ENCODE measurements at places on chromosomes 5 and 9.

- DNase-seq: no peak
Observed at GRCh38 chr5:99314721-99315120, 385.9 kb upstream of the CHD1 start.

- DNase-seq: no peak
Observed at GRCh38 chr5:29796013-29796412, 1397.5 kb upstream of the CDH6 start.

DNA sequence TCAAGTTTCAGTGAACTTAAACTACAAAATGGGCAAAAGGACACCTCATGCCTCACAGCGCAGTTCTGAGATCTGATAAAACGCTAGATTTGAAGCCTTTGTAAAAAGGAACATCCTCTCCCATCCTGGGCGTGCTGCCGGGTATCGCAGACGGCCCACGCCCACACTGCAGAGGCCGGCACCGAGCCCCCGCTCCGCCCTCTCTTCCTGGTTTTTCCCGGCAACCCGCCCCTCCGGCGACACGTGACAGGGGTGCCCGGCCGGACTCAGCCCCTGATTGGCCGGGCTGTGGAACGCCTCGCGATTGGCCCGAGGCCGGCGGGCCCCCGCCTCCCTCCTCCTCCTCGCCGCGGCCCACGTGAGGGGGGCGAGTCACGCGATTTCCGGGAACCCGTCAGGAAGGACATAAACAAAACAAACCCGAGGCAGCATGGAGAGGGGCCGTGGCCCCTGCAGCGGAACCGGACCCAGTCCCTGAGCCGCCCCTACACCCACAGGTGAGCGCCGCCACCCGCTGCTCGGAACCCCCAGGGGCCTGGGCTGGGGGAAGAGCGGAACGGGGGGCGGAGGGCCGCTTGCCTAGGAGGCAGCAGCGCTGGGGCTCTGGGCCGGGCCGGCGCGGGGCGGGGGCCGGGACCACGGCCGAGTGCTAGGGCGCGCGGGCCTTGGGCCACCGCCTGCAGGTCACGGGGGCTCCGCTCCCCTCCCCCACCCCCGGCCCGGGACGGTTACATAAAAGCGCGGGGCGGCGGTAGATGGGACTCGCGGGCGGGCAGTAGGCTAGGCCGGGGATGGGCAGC, at the start of gene CREBRF:
TSS of gene CREBRF (plus strand) at position 370 of the 800 bp plus-strand sequence. CDS start 24,424 bp downstream, outside the sequence.
- DNase-seq: peak; percentile 97

DNA sequence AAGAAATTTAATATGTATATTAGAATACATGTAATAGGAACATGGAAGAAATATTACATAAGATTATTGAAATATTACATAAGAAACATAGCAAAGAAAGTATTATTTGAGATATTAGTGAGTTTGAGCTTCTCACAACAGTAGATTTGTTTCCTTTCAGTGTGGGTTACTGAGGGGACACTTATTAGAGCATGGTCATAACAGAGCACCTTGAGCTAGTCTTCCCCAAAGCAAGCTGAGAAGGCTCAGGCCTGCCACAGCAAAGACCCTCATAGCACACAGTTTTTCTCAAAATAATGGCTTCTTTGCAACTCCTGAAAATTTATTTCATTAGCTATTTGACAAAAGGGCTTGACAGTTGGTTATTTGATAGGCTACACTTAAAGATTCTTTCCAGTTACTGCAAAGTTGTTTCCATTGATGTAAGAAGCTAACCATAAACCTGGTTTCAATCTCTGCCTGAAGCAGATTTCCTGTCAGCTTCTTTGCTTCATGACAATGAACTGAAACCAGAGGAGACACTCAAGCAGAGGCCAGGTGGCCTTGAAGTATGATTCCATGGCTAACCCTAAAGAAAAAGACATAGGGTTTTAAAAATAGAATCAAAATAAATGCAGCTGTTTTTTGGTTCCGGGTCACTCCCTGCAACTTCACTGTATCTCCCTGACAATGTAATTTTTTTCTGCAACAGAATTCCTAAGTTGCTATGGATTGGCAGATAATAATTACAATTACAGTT, 68.6 kb downstream of the ERMP1 start:
- DNase-seq: no peak

GRCh38 chr5:39381376-39381775, 17.1 kb upstream of the C9 start:
- no peak for DNase-seq

- no peak for DNase-seq
Observed at GRCh38 chr5:73596705-73597328, 29.2 kb upstream of the ARHGEF28 start.

GRCh38 chr9:130029223-130029973, 13.6 kb downstream of the FNBP1 start:
- no peak for DNase-seq

DNA sequence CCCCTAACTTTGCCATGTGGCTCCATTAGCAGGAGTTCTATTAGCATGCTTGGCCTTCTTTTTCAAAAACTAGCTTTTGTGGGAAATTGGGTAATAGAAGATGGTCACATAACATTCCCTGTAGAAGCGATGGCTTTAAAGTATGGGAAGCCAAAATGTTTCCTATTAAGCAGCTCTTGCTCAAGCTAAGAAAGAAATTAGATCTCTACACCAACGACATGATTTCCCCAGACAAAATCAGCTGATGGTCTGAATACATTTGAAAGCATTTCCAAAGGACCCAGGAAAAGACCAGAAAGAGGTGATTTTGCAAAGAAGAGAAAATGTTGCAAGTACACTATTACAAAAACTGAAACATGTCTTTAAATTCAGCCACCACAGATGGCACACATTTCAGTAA, 4.8 kb upstream of the NFIL3 start:
- DNase-seq: no peak

- DNase-seq: no peak
Observed at GRCh38 chr9:123113185-123113584, 79.7 kb downstream of the GPR21 start.

DNA sequence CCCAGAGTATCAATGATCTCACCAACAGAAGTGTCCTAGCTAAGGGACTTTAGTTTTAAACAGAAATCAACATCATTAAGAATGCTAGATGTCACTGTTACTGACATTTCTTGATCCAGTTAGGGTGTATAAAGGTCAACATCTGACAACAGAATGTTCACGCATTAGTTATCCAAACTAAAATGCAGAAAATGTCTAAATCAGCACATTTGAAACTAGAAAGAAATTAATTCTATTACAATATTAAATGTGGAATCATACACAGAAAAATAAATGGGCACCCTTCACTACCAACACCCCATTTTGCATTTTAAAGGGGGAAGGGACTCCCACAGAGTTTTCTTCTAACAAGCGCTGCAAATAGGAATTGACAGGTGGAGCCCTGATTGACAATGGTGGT, 24.5 kb downstream of the ELAVL2 start:
- DNase-seq: no peak

DNA sequence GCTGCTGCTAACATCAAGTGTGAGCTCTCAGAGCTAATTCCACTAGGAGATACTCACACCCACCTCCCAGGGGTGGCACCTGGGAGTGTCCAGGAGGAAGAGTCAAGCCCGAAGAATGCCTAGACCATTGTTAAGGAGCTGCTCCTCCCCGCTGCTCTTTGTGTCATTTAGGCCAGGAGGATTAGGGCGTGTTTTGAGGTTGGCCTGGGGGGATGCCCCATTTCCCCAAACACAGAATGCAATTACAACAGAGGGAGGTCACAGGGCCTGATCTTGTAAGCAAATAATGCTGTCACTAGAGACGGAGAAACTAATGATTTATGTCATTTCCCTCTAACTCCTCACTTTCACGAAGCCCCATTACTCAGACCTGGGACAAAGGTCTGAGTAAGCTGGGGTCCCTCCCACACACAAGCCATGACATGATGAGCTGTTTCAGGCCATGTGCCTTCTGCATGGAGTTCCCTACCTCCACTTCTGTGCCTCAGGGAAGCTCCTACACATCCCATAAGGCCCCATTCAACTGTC, 312.5 kb downstream of the ACTL7B start:
- no peak for DNase-seq
